ENCODE measurements at places on chromosomes 5 and 9. TPM values are rescaled to one million over a fixed set of nuclear protein-coding genes. Genes with fewer than 3 reads are reported as not detected.

DMRTA1 gene
- 0.19 TPM for total RNA-seq

ECM2 gene
- total RNA-seq = 0.18 TPM

DEPDC1B gene
- total RNA-seq = 4.7 TPM

IL5 gene
- total RNA-seq = not detected

ROPN1L gene
- 0.45 TPM for total RNA-seq

SYK gene
- total RNA-seq = not detected

DBH gene
- not detected for total RNA-seq

RAD50 gene
- total RNA-seq = 13.8 TPM

OR2S2 gene
- not detected for total RNA-seq

TXNDC8 gene
- not detected for total RNA-seq

RANBP6 gene
- 43.6 TPM for total RNA-seq

PRSS3 gene
- 16.2 TPM for total RNA-seq

IL13 gene
- total RNA-seq = not detected

MEIKIN gene
- not detected for total RNA-seq

BASP1 gene
- 127 TPM for total RNA-seq

DOCK2 gene
- 0.75 TPM for total RNA-seq

DAB2IP gene
- total RNA-seq = 18.0 TPM

F12 gene
- 0.99 TPM for total RNA-seq

SPINK13 gene
- total RNA-seq = not detected

BHMT2 gene
- total RNA-seq = 0.09 TPM

FBXL7 gene
- total RNA-seq = 6.1 TPM

SPATA6L gene
- total RNA-seq = 0.47 TPM

EPB41L4B gene
- 1.2 TPM for total RNA-seq

ACSL6 gene
- total RNA-seq = 0.47 TPM

IFNA13 gene
- not detected for total RNA-seq

NSG2 gene
- not detected for total RNA-seq

N4BP3 gene
- total RNA-seq = 22.8 TPM

WDR31 gene
- total RNA-seq = 0.75 TPM

PKD2L2 gene
- total RNA-seq = not detected

GEMIN5 gene
- 15.8 TPM for total RNA-seq

VCAN gene
- 9.6 TPM for total RNA-seq

ZNF367 gene
- 5.8 TPM for total RNA-seq

ARL14EPL gene
- total RNA-seq = not detected

NMUR2 gene
- total RNA-seq = not detected

ASPN gene
- not detected for total RNA-seq

DMRT3 gene
- total RNA-seq = not detected

LURAP1L gene
- 3.9 TPM for total RNA-seq

LCN9 gene
- not detected for total RNA-seq

PCDHA12 gene
- 0.19 TPM for total RNA-seq

GPX3 gene
- 3.8 TPM for total RNA-seq

C5orf46 gene
- 0.18 TPM for total RNA-seq

BAG1 gene
- 24.1 TPM for total RNA-seq

ITGA1 gene
- total RNA-seq = 6.6 TPM

LMAN2 gene
- 355 TPM for total RNA-seq

TAF1L gene
- total RNA-seq = under 0.01 TPM

FGF18 gene
- total RNA-seq = not detected

ORM2 gene
- total RNA-seq = not detected

ANKRD20A1 gene
- total RNA-seq = 1.7 TPM

ZNF658 gene
- total RNA-seq = 4.1 TPM

ZNG1A gene
- total RNA-seq = 42.0 TPM

BTNL3 gene
- not detected for total RNA-seq

SLC34A1 gene
- total RNA-seq = not detected

PCDHA10 gene
- total RNA-seq = 0.56 TPM

PLAC8L1 gene
- 0.38 TPM for total RNA-seq

ZDHHC11B gene
- total RNA-seq = not detected
